ENCODE measurements at places on chromosomes 6 and 20.

GRCh38 chr6:11650025-11650696 is 112.6 kb downstream of the TMEM170B start:
- DNase-seq = peak; percentile 27

DNA sequence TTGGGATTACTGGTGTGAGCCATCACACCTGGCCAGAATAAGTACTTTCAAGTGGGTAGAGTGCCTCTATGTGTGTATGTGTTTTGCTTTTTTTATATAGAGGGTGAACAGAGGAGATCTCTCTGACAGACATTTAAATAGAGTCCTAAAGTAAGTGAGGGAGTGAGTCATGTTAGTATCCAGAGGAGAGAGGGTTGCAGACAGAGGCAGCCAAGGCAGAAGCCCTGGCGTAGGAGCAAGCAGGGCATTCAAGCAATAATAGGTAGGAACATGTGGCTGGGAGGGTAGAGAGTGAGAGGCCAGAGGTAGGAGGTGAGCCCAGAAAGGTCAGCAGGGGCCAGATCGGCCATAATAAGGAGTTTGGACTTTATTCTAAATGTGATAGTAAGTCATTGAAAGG is 48.9 kb downstream of the PHF20 start:
- peak; percentile 34 for DNase-seq

DNA sequence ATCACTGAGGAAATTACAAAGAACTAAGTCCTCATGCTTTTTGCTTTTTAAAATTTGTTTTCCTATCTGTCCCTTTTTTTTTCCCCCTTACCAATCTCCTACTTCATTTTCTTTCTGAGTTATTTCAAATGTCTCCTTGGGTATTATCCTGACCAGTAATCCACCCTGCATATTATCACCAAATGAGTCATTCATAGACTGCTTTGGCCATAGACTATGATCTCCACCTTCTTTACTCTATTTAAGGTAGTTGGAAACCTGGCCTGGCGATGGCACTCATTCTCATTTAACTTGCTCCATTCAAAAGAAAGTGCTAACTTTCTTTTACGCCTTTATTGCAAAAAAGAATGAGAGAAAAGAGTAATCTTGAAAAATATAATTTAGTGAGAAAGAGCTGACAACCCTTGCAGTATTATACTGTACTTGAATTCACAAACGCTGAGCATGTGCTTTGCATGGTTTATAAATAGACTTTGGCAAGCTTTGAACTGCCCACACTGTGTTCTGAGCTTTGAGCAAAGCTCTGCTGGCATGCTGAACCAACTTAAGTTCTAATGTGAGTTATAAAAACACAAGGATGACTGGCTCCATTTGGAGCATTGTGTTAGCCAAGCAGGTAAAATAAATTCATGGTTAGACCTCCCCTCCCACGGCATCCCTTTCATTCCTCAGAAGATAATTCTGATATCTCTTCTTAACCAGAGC is 198.9 kb downstream of the NKAIN2 start:
- no peak for DNase-seq

DNA sequence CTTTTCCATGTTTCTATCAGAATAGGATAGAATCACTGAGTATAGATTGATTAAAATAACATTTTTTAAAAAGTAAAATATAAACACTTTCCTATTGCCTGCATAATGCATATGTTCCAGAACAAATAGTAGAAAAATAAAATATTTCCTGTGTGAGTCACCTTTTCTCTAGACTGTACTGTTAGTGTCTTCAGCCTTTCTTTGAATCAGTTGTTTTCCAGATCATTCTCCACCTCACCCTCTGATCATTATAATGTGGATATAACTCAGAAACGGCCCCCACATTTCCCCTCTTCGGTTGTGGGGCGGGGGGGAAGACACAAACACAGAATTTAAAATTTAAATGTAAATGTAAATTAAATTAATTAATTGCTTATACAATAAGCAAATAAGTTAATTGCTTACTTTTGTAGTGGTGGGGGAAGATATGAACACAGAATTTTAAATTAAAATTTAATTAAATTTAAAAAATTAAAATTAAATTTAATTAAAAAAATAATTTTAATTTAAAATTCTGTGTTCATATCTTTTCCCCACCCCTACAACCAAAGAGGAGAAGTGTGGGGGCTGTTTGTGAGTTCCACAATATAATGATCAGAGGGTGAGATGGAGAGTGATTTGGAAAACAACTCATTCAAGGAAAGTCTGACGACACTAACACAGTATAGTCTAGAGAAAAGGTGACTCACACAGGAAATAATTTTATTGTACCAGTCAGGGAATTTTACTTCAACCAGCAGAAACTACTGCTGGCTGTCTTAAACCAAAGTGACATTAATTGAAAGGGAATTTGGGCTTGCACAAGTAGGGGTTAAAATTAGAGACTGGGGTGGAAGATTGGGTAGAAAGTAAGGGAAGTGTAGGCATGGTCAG is 37.1 kb upstream of the PROKR2 start:
- DNase-seq = peak; percentile 11

DNA sequence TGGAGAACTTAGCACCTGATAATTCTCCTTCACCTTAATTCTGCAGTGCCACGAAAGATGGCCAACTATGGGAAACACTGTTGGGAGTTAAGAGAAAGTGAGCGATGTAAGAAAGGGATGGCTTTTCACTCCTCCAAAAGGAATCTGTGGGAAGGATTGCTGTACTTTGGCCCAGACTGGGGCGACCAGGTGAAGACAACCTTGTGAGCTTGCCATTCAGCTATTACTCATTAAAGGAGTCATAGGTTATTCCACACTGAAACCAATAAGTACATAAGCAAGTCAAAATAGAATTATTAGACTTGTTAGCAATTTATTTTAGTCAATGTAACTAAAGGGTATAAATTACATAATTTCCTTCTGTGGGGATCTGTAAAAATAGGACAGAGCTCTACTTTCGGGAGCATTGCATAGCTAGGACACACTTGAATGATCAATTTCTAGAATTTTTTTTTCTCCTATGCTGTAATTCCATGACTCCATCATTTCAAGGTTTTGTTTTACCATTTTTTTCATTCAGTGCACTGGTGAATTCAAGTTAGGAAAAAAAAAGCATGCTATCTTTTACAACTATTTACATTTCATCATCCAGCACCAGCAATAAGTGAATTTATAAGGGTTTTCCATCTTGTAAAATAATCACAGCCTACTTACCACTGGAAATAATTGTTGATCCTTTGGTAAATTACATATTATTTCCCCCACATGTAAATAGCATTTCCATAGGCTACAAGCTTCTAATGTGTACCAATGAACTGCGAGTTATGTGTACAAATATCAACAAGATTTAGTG is 231.7 kb downstream of the SIM1 start:
- DNase-seq = no peak

DNA sequence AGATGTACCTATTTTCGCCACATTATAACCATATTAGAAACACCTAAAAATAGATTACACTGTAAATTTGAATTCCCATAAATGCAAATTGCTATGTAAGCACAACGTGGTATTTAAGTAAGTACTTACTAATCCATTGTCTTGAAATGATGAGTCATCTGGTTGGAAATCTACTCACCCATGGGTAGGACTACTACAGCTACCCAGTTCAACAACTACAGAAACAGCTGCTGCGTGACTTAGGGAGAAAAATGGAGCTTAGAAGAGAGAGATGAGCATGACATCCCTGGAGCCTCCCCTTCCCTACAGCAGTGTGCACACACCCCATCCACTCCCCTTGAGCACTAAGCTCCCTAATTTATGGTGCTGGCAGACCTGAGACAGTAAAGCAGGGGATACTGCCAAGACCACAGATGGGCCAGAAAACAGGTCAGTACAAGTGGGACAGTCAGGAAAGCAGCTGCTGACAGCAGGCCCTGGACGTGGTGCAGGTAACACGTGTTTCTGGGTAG is 26.9 kb downstream of the RRAGD start:
- DNase-seq = no peak

GRCh38 chr6:15033850-15034203 is 212.0 kb upstream of the JARID2 start:
- no peak for DNase-seq

DNA sequence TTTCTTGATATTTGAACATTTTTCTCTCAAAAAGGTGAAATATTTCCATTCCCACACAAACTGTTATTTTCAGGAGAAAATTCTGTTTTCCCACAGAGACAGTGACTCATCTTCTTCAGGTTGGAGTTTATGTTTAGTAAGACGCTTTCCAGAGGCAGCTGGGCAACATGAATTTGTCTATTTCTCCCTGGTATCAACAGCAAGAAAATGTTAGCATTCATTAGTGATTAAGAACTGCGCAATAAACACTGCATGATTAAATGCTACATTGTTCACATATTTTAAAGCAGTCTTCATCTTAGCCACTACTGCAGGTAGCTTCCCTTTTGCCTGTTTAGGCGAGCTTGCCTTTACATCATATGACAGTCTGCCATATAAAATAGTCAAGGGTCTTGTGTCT is 295.7 kb downstream of the C6orf118 start:
- no peak for DNase-seq

GRCh38 chr6:95804847-95805541 is 210.8 kb upstream of the FUT9 start:
- no peak for DNase-seq

DNA sequence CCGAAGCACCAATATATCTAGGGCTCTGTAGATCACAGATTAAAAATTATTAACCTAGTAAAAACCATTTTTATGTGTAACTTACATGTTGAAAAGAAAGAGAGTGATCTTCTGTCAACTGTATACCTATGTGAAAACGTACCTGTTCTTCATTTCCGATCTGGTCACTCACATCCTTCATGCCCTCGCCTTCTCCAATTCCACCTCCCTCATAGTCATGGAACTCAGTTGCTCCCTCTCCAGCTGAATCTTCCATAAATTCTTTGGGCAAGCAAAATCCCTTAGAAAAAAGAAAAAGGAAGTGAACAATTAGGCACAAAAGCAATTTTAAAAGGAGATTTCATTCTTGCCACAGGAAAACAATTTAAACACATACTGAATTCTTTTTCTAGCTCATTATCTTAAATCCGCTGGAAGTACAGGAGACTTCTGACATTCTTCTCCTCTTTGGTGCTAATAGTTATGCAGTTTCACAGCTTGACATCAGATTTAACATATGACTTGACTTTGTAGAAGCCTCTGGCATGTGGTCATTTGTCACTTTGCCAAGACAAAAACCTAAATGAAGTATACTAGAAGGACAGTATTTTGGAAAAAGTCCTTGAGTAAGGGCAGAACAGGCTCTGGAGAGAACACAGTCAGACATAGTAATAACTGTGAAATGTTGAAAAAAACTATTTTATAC is 29.5 kb upstream of the LYRM2 start:
- DNase-seq = no peak

DNA sequence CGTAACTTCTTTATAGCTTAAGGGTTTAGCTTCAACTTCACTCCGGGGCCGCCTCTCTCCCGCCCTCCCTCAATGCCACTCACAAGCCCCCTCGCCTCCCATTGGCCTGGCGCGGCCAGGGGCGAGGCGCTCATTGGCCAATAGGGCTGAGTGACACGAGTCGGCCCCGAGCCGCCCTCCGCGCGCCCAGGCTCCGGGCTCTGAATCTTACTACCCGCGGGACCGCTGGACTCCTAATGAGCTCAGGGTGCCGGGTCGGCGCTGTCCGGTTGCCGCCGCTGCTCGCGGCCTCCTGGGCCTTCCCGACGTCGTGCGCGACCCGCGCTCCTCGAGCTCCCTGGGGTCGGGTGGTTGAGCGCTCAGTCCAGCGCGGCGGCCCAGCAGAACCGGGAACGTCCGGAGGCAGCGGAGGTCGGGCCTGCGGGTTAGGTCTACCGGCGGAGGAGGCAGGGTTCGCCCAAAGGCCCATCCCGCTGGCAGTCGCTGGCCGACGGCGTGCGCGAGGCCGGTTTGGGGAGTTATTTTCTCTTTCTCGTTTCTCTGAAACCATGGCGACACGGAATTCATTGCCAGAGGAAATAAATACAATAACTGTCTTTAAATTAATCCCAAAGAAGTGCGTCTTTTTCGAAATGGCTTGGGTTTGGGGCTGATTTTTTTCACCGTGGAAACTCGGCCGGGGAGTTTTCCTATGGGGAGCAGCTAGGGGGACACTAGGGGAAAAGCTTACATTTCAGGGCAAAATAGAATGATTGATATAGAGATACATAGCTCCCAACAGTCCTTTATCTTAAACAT is at the start of gene SIM1:
TSS of gene SIM1 (minus strand) at position 19 of the 798 bp plus-strand sequence. CDS start 1,453 bp downstream, outside the sequence.
- DNase-seq = peak; percentile 94

- no peak for DNase-seq
These were observed 239.7 kb downstream of the TTLL2 start for GRCh38 chr6:167564416-167565250.

- no peak for DNase-seq
These were observed 431.8 kb upstream of the MAN1A1 start for GRCh38 chr6:119781365-119781764.

- no peak for DNase-seq
These were observed 36.5 kb downstream of the SNX14 start for GRCh38 chr6:85556992-85557668.

GRCh38 chr6:106520711-106521401 is 108.4 kb downstream of the RTN4IP1 start:
- DNase-seq = no peak

DNA sequence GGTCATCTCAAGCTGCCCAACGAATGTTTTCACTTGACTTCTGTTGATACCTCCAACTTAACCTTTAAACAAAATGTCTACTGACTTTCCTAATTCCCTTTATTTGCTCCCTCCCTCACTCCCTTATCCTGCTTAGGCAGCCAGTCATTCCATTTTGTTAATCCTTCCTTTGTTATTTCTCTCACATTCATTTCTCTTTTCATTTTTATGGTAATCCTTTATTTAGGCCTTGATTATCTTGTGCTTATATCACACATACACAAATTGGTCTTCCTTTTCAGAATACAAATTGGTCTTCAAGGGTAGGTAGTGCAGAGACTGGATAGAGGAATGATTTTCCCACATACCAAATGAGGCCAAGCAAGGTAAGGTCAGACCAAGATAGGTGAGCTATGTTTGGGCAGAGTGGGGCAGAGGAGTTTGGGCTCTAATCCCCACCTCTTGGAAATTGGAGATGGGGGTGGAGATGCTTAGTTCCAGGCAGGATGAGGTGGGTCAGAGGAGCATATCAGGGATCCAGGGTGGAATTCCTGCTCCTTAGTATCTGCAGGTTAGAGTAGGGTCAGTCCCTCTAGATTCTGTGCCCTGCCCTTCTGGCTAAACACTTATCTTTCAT is 2.0 kb upstream of the SPACA1 start:
- DNase-seq = no peak

DNA sequence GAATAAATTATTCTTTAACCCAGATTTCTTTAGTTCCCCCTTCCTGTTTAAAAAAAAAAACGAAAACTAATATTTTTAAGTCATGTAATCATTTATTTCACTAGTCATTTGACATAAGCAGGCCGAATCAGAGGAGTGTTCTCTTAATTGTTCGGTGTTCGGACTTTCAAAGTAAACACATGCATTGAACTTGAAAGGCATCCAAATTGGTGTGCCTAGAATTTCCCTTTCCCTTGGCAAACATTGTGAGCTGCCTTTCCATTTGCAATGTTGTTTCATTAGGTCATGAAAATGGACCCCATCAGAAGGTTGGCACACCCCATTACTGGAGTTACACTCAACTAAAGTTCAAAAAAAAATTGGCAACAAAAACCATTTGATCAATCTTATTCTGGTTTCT is 283.0 kb upstream of the MARCKS start:
- DNase-seq = no peak

DNA sequence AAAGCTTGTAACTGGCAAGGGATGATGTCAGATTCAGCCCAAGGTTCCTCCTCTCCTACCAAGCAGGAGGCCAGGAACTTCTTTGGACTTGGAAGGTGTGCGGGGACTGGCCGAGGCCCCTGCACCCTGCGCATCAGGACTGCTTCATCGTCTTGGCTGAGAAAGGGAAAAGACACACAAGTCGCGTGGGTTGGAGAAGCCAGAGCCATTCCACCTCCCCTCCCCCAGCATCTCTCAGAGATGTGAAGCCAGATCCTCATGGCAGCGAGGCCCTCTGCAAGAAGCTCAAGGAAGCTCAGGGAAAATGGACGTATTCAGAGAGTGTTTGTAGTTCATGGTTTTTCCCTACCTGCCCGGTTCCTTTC is 14.4 kb downstream of the TNFAIP3 start:
- no peak for DNase-seq

Data from HTR-8/SVneo (cell line).